ENCODE measurements at places on chromosomes 1 and 21.
A peak's percentile ranks its signal among the peaks of the same experiment; 100 is the strongest.

- DNase-seq, result peak; percentile 20
Measured at GRCh38 chr1:41108696-41109275, 87.3 kb upstream of the SLFNL1 start.

- peak; percentile 59 for DNase-seq
Measured at GRCh38 chr1:91511386-91511785, 10.7 kb downstream of the CDC7 start.

- DNase-seq, result no peak
Measured at GRCh38 chr1:3904843-3905185, 4.7 kb upstream of the C1orf174 start.

DNA sequence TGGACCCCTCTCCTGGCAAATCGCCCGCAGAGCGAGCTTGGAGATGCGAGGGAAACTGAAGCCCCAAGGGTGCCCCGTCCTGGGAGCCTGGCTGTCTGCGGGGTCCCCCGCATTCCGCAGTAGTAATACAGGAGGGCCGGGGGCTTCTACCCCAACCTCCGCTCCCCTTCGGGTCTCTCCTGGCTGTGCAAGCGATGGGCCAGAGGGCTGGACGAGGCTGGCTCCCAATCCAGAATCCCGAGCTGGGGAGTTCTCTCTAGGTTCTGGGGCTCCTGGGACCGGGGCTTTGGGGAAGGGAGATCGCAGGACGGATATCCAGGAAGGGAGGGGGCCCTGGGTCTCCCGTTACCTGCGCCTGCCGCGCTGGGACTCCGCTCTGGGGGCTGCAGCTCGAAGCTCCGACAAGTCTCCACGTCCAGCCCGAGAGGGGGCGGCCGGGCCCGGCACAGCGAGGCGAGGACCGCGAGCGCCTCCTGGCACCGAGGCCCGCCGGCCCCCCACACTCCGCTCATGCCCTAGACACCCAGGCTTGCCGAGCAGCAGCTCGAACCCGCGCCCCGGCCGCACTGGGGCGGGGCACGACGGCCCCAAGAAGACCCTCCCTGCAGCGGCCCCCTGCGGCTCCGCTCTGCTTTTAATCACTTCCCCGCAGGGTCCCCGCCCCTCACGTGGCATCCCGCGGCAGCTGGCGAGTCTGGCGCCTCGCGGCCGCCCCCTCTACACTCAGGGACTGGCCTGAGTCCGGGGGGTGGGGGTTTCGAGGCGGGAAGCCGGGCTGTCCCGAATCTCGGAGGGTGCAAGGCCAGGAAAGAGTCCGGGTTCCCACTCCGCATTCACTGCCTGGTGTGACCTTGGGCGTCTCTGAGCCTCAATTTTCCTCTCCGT, at the start of gene SYT6:
Gene SYT6, minus strand, starts transcription at position 609 of the 885 bp plus-strand sequence. Its CDS starts 97 bp downstream, at position 512.
- DNase-seq, result no peak

DNA sequence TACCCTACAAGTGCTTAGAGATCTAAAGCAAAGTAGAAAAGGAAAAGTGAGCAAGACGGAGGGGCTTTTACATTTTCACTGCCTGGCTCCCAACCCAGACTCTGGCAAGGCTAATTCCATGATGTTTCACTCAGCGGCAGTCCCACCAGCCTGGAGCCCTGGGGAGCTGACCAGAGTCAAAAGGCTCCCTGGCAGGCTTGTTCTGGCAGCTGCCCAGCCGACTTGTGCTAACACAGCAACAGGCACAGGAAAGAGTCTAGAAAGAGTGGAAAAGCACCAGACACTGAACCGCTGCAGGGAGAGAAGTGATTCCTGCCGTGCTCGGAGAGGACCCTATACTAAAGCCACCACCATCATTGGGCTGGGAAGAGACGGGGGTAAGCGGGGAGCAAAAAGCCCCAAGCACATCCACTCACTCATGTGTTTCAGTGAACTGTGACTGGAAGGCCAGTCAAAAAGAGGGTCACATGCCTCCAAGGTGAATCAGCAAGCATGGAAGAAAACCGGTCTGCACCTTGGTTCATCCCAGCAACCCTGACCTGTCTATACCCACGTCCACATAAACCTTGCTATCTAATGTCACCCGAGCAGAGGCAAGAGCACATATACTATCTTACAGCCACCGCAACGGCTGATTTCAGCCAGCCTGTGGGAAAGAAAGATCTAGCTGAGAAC, 8.0 kb downstream of the SMIM12 start:
- DNase-seq, result no peak

DNA sequence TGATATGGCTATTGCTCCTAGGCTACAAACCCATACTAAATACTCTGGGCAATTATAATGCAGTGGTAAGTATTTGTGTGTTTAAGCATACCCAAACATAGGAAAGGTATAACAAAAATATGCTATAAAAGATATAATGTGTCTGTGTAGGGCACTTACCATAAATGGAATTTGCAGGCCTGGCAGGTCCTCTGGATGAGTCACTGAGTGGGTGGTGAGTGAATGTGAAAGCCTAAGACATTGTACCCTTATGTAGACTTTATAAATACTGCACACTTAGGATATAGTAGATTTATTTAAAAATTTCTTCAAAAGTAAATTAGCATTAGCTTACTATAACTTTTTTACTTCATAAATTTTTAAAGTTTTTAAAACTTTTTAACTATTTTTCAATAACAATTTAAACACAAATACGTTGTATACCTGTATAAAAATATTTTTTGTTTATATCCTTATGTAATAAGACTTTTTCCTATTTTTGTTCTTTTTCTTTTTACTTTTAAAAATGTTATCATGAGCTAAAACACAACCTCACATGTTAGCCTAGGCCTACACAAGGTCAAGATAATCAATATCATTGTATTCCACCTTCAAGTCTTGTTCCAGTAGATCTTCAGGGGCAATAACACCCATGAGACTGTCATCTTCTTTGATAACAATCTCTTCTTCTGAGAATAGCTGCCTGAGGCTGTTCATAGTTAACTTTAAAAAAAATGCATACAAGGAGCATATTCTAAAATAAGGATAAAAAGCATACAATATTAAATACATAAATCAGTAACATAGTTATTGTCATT, 306.3 kb upstream of the RGS18 start:
- DNase-seq, result no peak

DNA sequence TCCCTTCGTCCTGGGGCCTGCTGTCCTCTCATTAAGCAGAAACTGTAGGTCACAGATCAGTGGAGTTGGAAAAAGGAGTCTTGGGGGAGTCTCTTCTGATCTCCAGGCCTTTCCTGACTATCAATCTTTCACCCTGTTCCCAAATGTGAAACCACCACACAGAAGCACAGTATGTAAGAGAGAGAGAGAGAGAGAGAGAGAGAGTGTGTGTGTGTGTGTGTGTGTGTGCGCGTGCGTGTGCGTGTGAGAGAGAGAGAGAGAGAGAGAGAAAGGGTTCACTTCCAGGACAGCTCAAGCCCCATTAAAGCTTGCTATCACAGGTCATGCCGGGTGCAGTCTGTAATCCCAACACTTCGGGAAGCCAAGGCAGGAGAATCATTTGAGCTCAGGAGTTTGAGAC, 1.5 kb upstream of the TTC24 start:
- DNase-seq, result no peak

GRCh38 chr1:8790987-8791386, 26.5 kb downstream of the RERE start:
- no peak for DNase-seq

GRCh38 chr1:68370101-68370915, 79.4 kb downstream of the RPE65 start:
- DNase-seq, result no peak

GRCh38 chr21:14591882-14592281, 45.8 kb upstream of the SAMSN1 start:
- DNase-seq, result no peak

GRCh38 chr1:169601096-169601881, 15.0 kb upstream of the F5 start:
- DNase-seq, result peak; percentile 30

DNA sequence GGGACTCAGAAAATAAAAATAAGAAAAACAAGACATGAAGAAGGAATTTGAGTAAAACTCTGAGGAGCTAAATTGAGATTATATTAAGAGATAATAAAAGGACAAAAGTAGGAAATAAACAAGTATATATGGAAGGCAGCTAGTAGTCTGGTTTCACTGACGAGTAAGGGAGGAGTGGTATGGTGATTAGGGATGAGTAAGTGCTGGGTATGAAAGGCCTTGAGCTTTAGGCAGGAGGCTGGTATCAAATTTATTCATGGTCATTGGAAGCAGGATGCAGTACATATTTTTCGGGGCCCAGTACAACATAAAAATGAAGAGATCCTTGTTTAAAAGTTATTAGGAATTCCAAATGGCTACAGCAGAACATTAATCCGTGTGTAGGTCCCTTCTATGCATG, 789.7 kb upstream of the PRMT6 start:
- DNase-seq, result no peak

GRCh38 chr1:40258445-40258769, 371 bp downstream of the ZMPSTE24 start:
- peak; percentile 33 for DNase-seq

GRCh38 chr1:56229186-56229585, 350.2 kb downstream of the PLPP3 start:
- DNase-seq, result no peak

DNA sequence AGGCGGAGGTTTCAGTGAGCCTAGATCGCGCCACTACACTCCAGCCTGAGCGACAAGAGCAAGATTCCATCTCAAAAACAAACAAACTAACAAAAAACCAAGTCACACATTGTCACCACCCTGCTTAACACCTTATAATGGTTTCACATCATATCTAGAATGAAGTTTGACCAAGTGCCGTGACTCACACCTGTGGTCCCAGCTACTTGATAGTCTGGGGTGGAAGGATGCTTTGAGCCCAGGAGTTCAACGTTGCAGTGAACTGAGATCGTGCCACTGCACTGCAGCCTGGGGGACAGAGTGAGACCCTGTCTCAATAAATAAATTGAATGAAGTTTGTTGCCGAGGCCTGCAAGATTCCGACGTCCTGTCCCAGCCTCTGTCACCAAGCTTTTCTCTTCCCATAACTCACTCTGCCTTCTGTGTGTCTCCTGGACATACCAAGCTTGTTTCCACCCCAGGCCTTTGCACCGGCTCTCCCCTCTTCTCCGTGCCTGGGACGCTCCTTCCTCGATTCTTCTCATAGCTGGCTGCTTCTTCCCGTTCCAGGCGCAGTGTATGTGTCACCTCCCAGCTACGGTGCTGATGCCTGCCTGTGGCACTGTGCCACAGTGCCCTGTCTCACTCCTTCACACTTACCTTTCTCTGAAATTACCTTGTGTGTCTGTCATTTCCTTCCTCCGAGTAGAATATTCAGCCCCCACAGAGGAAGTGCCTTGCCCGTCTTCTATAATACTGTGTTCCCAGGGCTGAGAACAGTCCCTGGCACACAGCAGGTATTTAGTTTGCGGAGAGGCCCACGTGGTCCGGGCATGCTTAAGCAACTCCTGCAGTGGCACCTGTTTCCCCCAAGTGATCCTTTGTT, 3.8 kb upstream of the SELENON start:
- no peak for DNase-seq

GRCh38 chr1:245776139-245776538, 621.4 kb downstream of the KIF26B start:
- DNase-seq, result no peak

DNA sequence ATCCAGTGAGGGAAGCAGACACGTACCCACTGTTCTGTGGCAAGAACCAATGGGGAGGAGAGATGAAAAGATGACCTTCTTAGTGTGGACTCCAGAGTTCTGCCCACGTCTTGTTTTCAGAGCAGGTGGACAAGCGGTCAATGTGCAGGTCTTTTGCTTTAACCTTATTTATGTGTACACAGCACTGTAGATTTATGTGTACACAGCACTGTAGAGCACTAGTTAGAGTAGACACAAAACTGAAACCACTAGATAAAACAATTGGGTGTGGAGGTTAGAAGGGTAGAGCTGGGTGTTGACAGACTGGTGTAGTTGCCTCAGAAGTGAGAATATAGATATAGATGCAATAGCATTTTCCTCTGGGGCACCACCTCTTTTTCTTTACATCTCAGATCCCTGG, 150.0 kb downstream of the MAGI3 start:
- DNase-seq, result no peak

Data from EH (cell line).